ENCODE measurements at places on chromosomes 1 and 21.

GRCh38 chr1:40833979-40834378 lies 28.2 kb downstream of the CITED4 start:
- DNase-seq, result no peak

- no peak for DNase-seq
Observed at GRCh38 chr1:51867479-51868232, 10.9 kb downstream of the NRDC start.

DNA sequence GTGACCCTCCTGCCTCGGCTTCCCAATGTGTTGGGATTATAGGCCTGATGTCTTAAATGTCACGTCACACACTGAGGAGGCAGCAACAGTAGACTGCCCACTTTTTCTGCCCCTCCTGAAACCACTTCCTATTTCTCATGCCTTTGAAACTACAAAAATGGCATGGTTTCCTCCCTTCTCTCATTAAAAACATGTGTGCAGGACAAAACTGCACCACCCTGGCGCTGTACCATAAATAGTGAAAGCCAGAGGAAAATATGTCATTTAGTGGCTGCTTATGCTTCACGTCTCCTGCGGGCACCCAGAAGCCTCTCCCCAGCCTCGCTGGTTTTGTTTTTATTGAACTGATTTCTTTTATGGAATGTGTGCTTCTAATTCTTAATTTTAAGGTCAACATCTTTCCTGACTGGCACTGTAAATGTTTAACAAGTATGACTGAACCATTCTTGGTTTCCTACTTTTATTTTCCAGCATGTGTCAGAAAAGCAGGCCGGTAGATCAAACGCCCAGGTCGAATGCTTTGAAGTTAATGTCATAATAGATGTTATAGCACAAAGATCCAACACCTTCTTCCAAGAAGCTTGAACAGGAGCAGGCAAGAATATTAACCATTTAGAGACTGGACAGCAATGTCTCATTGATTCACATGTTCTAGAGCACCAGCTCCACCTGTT lies 59.6 kb upstream of the C1orf87 start:
- no peak for DNase-seq

GRCh38 chr1:94608142-94608851 lies 66.7 kb upstream of the F3 start:
- no peak for DNase-seq

- no peak for DNase-seq
Observed at GRCh38 chr1:244114892-244115291, 63.8 kb downstream of the ZBTB18 start.

DNA sequence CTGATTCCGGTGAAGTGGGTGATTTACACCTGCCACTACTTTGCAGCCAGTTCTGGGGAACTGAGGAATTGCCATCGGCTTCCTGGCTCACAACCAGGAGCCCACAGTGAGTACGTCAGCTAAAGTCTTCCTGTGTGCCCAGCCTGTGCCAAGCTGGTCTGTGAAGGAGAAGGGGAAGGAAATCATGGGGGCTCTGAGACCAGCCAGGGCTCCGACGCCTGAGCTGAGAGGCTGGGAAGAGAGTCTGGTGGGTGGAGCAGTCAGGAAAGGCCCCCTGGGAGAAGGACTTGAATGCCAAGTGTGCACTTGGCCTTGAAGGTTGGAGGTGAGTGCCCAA lies 1.2 kb downstream of the LURAP1 start:
- no peak for DNase-seq

DNA sequence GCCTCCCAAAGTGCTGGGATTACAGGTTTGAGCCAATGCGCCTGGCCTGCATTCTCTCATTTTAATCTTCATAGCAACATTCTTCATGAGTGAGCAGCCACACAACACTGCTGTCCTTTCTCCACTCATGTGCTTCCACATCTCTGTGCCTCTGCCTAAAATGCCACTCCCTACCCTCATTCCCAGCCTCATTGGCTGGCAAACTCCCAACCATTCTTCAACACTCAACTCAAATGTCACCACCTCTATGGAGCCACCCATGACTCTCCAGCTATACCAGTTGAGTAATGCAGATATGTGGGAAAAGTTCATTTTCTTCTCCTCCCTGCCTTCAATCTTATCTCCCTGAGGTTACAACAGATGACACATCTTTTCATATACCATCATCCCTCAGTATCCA lies 53.9 kb upstream of the ZC3H12A start:
- no peak for DNase-seq

GRCh38 chr1:101483982-101484688 lies 247.3 kb downstream of the S1PR1 start:
- no peak for DNase-seq

- DNase-seq, result no peak
Observed at GRCh38 chr1:202282025-202282371, 59.7 kb downstream of the UBE2T start.

DNA sequence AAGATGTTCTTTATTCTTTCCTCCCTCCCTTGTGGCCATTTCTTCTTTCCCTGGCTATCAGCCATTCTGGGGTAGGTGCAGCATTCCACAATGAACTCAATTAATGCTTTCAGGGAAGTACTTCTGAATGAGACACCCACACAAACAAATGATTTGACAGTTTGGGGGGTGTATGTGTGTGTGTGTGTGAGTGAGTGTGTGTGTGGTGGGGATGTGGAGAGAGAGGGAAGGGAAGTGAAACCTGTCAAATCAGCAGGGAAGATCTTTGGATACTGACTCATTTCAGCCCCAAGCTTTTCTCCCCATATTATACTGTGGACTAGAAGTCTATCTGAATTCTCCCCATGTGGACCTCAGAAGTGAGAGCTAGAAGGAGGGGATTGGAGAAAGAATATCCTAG lies 154.9 kb upstream of the CD34 start:
- DNase-seq, result no peak

DNA sequence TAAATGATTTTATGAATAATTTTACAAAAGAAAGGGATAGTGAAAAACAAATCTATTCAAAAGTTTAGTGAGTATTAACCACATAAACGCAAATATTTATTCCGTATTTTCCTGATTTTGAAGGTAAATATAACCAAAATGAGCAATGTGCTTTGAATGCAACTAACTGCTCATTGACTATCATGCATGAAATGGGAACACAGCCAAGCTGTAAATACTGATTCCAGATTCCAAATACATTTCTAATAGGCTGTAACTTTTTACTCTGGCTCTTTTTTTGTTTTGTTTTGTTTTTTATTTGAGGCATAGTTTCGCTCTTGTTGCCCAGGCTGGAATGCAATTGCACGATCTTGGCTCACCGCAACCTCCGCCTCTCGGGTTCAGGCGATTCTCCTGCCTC lies 41.8 kb downstream of the SELENOF start:
- DNase-seq, result no peak

DNA sequence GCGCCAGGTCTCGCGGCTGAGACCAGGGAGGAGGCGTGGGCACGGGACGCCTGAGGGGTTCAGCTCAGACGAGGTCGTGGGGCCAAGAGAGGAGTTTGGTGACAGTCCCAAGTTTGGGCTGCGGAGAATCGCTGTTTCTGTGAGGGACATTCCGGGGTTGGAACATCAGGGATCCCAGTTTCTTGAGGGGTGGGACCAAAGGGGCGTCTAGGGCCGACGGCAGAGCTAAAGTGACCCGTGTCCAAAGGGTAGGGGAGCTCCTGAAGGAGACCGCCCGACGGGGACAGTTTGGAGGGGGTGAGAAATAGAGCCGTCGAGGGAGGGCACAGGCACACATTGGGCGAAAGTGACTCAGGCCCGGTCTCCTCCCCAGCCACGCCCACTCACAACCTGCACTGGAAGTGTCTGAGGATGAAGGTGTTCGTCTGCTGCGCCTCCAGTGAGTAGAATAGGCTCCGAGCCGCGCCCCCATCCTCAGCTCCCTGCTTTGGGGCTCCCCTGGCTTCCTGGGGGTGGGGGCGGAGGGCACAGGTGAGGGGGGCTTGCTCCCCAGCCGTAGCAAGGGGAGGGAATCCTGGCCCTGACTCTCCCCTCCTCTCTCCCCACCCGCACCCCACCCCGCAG lies 7.0 kb downstream of the EFNA3 start:
- peak; percentile 78 for DNase-seq

DNA sequence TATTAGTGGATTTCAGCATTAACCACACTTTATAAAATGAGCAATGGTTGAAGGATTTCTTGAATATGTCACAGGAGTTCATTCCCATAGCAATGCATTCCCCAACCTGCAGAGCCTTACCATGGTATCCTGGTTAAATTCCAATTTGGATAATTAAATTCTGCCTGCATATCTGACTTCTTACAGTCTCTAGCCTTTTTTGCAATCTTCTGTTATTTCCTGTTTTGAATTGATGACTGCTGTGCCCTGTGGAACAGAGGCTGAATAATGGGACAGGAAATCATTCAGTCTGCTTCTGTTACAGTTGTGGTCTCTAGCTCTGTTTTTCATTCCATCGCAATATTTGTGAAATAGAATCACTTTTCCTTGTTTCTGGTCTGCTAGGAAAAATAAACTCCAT lies 1823.9 kb downstream of the PLA2G4A start:
- DNase-seq, result no peak

DNA sequence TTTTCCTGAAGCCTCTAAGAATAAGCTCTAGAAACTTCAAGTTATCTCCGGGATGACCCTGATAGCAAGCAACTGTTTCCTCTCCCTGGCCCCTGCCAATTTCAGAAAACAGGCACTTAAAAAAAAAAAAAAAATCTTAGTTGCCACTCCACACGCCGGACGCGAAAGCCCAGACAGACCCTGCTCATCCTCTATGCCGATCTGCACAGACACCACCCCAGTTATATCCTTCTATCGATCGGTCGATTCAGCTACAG lies 1.7 kb downstream of the ANP32E start:
- no peak for DNase-seq

- DNase-seq, result no peak
Observed at GRCh38 chr1:202220733-202221132, 27.1 kb downstream of the LGR6 start.

GRCh38 chr21:32306021-32306780 lies 7.5 kb downstream of the MRAP start:
- DNase-seq, result no peak

DNA sequence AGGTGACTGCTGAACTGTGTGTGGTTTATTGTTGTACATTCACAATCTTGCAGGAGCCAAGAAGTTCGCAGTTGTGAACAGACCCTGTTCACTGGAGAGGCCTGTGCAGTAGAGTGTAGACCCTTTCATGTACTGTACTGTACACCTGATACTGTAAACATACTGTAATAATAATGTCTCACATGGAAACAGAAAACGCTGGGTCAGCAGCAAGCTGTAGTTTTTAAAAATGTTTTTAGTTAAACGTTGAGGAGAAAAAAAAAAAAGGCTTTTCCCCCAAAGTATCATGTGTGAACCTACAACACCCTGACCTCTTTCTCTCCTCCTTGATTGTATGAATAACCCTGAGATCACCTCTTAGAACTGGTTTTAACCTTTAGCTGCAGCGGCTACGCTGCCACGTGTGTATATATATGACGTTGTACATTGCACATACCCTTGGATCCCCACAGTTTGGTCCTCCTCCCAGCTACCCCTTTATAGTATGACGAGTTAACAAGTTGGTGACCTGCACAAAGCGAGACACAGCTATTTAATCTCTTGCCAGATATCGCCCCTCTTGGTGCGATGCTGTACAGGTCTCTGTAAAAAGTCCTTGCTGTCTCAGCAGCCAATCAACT lies 6.4 kb upstream of the PIGV start:
- DNase-seq, result no peak

DNA sequence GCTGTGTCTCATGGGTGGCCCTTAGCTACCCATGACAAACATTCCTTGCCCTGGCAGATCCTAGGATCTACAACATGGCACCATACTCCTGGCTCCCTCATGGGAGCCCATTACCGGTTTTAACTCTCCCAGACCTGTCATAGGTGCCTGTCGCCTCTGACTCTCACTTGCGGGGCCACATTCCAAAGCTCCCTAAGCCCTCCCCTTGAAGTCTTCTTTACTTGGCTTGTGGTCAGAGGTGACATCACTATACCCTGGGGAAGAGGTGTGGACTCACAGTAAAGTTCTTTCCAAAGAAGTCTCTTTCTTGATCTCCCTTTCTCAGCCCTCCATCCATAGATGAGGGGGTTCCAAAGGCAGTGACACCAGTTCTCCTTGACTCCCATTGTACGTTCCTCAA lies 5.4 kb upstream of the SLAMF9 start:
- no peak for DNase-seq

DNA sequence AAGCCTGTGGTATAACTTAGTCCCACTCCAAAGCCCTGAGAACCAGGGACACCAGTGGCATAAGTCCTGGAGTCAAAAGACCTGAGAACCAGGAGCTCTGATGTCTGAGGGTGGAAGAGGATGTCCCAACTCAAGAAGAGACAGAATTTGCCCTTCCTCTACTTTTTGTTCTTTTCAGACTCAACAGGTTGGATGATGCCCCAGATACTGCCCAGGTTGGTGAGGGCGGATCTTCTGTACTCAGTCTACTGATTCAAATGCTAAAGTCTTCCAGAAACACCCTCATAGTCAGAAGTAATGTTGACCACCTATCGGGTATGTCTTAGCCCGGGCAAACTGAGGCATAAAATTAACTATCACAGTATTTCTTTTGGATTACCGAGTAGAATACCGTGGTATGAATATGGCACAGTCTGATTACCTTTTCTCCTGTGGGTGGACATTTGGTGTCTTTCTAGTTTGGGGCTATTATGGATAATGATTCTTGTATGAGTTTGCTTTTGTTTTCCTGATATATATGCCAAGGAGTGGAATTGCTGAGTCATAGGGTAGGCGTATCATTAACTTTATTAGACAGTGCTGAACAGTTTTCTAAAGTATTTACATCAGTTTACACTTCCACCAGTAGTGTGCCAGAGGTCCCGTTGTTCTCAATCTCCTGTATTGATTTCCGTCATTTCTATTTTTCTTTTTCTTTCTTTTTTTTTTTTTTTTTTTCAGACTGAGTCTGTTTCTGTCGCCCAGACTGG lies 3.2 kb upstream of the CHAF1B start:
- DNase-seq, result no peak

DNA sequence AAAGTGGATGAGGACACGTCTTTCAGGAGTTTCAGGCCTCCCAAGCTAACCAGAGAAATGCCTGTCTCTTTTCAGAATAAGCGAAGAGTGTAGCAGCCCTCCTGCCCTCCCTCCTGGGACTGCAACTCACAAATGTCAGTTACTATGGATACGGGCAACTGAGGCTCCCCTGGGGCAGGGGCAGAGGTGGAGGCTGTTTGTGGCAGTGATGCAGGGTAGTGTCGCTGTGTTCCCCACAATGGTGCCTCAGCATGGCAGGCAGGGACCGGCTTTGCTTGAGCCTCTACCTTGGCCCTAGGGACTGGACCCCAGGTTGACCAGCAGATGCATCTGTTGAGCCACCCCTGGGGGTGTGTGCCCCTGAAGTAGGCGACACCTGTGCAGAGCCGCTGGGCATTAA lies 10.2 kb downstream of the NFASC start:
- no peak for DNase-seq

DNA sequence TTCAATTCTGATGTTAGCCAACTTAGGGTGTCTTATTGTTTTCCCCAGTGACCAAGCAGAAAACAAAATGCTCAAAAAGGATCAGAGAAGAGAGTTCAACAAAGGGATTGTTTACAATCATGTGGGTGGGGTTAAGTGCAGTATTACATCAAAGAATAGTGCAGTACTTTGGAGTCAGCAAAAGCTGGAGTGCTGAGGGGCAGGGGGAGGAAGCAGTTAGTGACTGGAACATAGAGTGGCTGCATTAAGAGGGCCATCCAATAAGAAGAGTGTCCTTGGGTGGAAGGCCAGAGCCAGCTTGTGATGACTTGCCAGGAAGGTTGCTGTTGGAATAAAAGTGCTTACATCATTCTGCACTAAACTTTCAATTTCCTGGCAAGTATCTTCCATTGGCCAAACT lies 175.5 kb downstream of the CYYR1 start:
- no peak for DNase-seq

- DNase-seq, result no peak
Observed at GRCh38 chr1:47967864-47968555, 29.2 kb downstream of the TRABD2B start.

- no peak for DNase-seq
Observed at GRCh38 chr1:23530087-23530746, 816 bp downstream of the E2F2 start.
